Kidney (tissue), 22 donors: ENCODE measurements at places on chromosomes 16 and 17. TPM values are rescaled to one million over a fixed set of nuclear protein-coding genes. Genes with fewer than 3 reads are reported as not detected.

The HOXB9 gene
- total RNA-seq: 45.8 TPM

The NPIPA8 gene
- total RNA-seq: 4.8 TPM

The WNK4 gene
- 14.9 TPM for total RNA-seq

The RASD1 gene
- total RNA-seq: 147 TPM

The SLC6A2 gene
- total RNA-seq: 0.09 TPM

The FAM222B gene
- total RNA-seq: 31.0 TPM

The RNF167 gene
- 95.0 TPM for total RNA-seq

The OR4D1 gene
- 0.06 TPM for total RNA-seq

The BHLHA9 gene
- not detected for total RNA-seq

The IKZF3 gene
- 10.2 TPM for total RNA-seq

The LRRC37A3 gene
- total RNA-seq: 14.3 TPM

The NXPH3 gene
- total RNA-seq: 0.98 TPM

The UBE2Z gene
- total RNA-seq: 86.7 TPM

The PROCA1 gene
- total RNA-seq: 3.4 TPM

The PERCC1 gene
- not detected for total RNA-seq

The ZP2 gene
- not detected for total RNA-seq
